ENCODE measurements at places on chromosomes 4 and X.

DNA sequence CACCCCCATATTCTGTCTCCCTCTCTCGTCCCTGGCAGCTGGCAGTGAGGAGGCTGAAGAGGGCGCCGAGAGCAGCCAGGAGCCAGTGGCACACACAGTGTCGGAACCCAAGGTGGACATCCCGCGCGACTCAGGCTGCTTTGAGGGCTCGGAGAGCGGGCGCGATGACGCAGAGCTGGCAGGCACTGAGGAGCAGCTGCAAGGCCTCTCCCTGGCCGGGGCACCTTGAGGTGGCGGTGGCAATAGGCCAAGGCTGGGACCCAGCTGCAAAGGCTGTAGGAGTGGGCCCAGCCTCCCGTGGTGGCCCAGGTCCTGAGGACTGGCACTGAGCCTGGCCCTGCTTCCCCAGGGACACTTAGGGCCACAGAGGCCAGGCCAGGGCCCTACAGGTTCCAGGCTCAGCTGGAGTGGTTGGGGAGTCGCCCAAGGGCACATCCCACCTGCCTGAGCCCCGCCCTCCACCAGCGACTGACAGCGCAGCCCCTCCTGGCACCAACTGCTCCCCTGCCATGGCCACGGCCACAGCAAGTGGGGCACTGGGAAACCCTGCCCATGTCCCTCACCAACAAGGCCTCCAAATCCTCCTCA lies 13.9 kb downstream of the SASH3 start:
- no peak for DNase-seq

DNA sequence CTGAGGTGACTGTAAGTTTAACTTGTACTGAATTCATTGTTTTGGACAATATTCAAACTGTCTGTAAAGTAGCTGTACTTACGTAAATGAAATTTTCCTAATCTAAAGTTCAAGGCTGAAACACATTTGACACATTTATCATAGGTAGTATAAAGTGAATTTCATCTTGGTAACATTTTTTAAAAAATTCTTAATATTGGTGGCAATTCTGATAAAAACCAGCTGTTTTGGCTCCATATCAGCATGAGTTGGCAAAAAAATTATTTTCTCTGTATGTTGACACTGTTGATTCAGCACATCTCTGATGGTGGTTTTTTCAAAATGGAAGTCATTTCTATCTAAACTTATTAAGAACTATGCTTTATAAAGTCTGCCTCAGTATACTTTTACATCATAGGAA lies 30.9 kb downstream of the CXorf58 start:
- no peak for DNase-seq

GRCh38 chr4:188992706-188993105 lies 853.5 kb downstream of the TRIML1 start:
- no peak for DNase-seq

- no peak for DNase-seq
Measured at GRCh38 chr4:183807420-183808096, 97.5 kb upstream of the STOX2 start.

DNA sequence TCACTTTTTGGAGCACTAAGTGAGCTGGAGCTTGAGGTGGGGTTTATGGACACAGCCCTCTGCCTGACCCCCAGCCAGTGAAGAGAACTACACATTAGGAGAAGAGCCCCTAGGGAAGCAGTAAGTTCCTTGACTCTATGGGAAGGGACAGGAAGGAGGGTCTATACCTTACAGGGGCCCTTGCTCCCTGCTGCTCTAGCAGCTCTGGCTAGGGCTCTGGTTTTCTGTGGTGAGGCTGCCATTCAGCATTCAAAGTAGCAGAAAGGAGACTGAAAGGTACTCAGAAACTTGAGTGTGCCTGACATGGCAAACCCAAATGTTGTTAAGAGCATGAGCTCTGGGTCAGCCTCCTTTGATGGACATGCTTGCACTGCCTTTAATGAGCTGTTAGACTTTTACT lies 144.0 kb upstream of the KIT start:
- DNase-seq = no peak

- no peak for DNase-seq
Measured at GRCh38 chr4:87916626-87917025, 58.9 kb upstream of the SPP1 start.

DNA sequence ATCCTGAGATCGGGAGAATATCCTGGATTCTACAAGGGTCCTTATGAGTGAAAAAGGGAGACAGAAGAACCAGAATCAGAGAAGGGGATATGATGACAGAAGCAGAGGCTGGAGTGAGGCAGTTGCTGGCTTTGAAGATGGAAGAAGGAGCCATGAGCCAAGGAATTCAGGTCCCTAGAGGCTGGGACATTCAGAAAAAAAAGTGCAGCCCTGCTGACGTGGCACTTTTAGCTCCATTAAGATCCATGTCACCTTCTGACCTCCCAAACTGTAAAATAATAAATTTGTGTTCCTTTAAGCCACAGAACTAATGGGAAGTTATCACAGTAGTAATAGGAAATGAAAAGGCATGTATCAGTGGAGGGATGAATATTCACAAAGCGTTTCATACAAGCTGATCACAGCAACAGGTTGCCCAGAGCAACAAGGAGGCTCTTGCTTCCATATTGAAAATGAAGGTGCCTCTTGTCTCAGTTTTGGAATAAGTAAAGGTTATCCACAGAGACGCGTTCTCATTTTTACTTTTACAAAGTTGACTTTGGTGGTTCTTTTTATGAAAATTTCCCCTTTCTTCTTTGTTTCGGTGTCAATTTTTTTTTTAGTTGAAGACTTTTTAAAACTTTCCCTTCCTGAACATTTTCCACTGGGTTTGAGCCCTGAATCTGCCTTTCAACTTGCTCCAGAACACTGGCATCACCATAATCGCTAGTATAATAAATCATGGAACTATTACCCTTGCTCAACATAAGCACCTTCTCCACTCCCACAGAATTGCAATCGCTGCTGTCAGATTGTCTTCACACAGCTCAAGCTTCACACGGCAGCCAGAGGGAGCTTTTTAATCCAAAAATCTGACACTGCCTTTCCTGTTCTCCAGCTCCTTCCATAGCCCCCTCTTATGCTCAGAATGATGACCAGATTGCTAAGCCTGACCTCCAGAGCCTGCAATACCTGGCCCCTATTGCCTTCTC lies 127.6 kb upstream of the RBPJ start:
- DNase-seq = no peak

GRCh38 chrX:23896981-23897380 lies 10.8 kb downstream of the APOO start:
- no peak for DNase-seq

DNA sequence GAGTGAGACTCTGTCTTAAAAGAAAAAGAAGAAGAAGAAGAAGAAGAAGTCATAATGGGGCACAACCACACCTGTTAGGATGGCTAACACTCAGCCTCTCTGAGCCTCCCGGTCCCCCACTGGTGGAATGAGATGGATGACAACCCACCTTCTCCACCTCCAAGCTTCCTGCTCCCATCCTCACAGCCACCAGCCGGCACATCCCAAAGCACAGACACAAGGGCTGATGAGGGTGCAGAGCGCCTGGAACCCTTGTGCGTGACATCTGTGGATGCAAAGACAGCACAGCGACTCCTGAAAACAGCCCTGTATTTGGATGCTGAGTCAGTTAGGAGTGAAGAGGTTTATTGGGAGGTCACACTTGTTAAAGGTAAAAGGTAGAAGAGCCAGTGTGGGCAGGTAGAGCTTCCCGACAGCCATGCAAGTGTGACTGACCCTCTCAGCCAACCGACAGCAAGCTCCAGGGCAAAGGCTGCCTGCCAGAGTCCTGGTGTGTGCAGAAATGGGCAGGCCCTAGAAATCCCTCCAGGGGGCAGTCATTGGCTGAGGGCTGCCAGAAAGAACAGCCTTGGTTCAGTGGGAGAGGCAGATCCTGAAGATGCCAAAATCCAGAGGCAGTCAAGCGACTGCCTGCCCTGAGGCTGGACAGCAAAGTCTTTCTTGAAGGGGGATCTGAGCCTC lies 26.6 kb upstream of the MAN2B2 start:
- DNase-seq = peak; percentile 85

GRCh38 chr4:38078590-38079421 lies 118.6 kb downstream of the PTTG2 start:
- no peak for DNase-seq
